Stimulated activated CD4-positive, alpha-beta T cell treated with anti-CD3 and anti-CD28 coated beads, Interleukin-1b, Interleukin-23, amount 100 ng/mL, for 1 hour (primary cell): ENCODE measurements at places on chromosomes 5 and 9.

- DNase-seq, result no peak
Measured at GRCh38 chr5:170316937-170317336, 19.4 kb upstream of the LCP2 start.

DNA sequence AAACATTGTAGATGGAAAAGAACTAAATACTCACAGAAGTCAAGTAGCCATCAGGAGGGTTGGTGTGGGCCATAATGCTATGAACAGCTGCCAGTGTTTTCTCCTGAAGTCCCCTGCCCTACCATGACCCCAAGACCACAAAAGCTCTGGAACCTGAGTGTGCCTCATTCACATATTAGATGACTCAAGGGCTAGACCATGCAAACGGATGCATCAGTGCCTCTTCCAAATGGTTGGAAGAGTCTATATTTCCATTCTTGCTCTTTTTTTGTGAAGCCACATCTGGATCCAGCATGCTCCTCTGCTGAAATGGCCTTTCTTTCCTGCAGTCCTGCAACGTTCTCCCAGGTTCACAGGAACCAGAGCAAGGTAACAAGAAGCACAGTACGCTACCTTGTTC is 136.6 kb upstream of the EPB41L4A start:
- DNase-seq, result no peak

DNA sequence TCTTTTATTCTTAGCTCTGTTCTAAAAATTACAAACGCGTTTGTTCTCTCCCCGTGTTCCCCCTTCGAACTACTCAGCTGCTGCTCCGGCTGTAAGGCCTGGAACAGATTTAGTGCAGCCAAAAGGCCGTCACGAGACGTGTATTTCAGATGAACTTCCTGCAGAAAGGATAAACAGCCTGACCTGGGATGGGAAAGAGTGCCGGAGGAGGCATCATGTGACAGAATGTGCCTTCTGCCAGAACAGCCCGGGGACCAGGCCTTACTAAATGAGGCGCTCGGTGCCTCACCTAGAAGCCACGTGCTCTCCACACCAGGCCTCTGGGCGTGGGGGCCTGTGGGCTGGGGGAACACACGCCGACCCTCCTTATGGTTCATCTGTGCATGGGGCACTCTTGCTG is 94.7 kb downstream of the PPARGC1B start:
- DNase-seq, result no peak

GRCh38 chr5:37557734-37558293 is 178.7 kb downstream of the WDR70 start:
- DNase-seq, result no peak

GRCh38 chr9:33159777-33160127 is 7.4 kb downstream of the B4GALT1 start:
- DNase-seq, result no peak

- DNase-seq, result no peak
Measured at GRCh38 chr5:2378108-2378507, 373.4 kb downstream of the IRX2 start.

DNA sequence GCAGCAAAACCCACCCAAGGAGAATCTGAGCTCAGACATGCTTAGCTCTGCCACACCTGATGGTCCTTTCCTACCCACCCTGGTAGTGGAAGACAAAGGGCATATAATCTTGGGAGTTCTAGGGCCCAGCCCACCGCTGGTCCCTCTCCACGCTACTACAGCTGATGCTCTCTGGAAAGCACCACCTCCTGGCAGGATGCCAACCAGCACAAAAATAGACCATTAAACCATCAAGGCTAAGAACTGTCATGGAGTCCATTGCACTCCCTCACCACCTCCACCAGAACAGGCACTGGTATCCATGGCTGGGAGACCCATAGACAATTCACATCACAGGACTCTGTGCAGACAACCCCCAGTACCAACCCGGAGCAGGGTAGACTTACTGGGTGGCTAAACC is 111.0 kb upstream of the IL7R start:
- DNase-seq, result no peak

GRCh38 chr5:176830995-176831423 is 20.6 kb downstream of the UNC5A start:
- DNase-seq, result no peak

- no peak for DNase-seq
Measured at GRCh38 chr5:22108545-22108944, 744.6 kb downstream of the CDH12 start.

GRCh38 chr5:26034813-26035212 is 1003.6 kb downstream of the CDH9 start:
- no peak for DNase-seq

- no peak for DNase-seq
Measured at GRCh38 chr5:158899211-158899610, 200.5 kb downstream of the EBF1 start.

- no peak for DNase-seq
Measured at GRCh38 chr5:122374110-122374509, 62.1 kb downstream of the SNCAIP start.

GRCh38 chr5:76736679-76737556 is 21.0 kb downstream of the F2R start:
- DNase-seq, result no peak

DNA sequence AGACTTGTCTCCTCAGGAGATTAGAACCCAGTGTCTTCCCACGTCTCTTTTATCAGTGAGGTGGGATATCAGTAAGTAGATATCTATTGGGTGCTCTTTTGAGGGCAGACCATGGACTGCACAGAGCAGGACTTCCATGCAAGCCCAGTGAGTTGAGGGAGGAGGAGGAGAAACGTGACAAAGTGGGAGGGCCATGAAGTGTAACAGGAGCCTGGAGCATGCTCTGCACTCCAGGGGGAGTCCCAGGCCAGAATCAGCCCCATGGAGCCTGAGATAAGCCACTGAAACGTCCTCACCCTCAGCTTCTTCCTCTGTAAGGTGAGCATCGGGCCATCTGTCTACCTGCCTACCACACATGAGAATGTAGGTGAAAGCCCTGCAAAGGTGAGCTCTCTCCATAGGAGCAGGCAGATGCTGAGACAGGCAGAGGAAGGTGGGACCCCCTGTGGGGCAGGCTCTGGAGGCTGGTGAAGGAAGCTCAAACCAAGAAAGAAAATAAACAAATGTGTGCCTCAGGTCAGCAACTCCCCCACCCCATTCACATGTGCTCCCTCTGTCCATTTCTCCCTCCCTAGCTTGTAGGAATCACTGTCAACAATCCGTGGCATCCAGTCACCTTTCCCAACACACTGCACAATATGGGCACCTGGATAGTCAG is 87.4 kb downstream of the NRG2 start:
- DNase-seq, result no peak

DNA sequence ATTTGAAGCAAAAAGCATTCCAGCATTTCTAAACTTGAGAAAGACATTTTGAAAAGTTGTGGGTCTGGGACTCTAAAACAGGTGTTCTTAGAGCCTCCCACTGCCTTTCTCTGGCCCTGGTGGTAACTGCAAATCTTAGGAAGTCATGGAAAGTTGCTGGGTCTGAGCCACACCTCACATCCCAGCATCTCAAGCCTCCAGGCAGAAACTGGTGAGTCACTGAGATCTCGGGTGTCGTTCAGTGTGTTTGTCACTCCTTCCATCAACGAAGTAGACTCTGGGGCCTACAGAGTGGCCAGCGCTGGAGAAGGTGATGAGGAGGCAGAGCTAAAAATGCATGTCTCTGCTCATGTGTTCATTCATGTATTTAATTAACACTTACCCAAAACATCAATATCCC is 59.6 kb upstream of the C5orf58 start:
- no peak for DNase-seq

DNA sequence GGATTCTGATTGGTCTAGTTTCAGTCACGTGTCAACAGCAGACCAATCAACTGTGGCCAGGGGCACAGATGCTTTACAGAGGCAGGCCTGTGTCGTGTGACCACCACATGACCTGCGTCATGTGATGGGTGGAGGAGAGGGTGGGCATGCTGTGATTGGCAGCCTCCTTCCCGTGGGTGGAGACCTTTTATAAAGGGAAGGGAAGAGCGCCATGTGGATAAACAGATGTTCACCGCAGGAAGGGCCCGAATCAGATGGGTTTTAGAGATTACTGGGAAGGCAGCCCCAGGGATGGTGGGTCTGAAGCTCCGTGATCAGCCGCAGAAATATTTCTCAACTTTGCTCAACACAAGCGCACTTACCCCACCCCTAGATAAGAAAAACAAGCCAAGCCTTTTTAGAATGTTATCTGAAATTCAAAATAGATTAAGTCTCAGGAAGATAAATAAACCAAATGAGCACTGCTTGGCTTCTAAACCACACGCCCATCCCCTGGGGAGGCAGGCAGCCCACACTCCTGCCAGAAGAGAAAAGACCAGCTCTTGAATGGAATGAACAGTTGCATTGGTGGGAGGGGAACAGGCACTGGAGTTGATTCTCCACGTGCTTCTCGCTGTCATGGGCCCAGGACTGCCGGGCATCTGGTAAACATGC is 43.6 kb downstream of the ROPN1L start:
- DNase-seq, result no peak

DNA sequence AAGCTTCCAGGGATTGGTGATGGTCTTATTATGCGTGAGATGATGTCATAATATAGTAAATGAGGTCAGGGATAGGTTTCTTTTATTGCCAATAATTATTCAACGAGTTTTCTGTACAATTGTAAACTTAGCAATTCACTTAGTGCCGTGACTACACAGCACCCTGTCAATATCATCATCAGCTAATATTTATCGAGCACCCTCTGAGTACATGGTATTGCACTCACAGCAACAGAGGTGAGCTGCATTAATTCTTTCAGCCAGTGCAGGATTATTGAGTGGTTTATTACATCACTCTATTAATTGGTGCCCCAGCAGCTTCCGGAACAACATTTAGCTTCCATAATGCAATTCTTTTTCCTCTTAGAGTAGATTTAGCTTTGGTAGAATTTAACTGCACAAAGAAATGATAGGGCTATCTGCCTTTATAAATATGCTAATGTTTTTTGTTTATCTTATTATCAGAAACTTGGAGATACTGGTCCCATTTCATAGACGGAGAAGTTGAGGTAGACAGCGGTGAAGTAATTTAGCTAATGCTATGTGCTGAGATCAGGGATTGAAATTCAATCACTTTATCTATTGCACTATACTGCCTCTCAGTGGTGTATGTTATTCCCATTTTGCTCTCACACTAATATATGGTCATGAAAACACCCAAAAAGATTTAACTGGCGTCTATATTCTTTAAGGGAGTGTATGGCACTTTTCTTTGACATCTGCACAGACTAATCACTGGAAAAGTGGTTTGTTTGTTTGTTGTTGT is 726.1 kb upstream of the WWC1 start:
- DNase-seq, result no peak

- no peak for DNase-seq
Measured at GRCh38 chr5:154285661-154286408, 95.3 kb downstream of the GALNT10 start.

DNA sequence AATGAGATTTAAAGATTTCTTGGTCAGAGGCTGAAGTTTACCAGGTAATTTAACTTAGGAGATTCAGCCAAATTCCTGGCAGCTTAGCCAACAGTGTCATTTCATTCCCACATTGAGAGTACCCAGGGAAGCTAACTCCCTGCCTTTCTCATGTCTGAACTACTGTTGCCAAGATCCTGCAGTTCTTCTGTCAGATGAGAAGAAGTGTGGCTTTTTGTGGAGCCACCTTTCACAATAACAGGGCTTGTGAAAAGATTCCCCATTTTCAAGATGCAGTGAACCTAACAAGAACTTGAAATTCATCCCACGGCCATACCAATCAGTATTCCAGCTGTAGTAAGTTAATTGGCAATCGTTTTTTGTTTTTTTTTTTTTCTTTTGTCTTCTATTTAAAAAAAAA is 176.4 kb downstream of the XRCC4 start:
- no peak for DNase-seq

DNA sequence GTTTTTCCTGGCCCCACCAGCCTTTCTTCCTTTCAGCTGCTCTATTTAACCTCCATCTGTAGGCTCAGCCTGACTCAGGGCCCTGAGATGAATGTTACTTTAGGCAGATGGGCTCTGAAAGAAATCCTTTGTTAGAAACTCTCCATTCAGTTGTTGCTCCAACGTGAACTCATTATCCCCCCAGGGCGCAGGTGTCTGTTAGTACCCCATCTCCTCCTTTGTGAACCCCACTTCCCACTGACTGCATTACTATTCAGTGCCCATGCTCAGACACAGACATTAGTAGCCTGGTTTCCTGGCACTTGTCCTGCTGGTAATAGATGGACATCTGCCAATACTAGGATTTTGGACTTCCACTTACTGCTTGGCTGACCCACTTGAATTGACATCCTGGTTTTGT is 1271.6 kb downstream of the PTPRD start:
- DNase-seq, result no peak

DNA sequence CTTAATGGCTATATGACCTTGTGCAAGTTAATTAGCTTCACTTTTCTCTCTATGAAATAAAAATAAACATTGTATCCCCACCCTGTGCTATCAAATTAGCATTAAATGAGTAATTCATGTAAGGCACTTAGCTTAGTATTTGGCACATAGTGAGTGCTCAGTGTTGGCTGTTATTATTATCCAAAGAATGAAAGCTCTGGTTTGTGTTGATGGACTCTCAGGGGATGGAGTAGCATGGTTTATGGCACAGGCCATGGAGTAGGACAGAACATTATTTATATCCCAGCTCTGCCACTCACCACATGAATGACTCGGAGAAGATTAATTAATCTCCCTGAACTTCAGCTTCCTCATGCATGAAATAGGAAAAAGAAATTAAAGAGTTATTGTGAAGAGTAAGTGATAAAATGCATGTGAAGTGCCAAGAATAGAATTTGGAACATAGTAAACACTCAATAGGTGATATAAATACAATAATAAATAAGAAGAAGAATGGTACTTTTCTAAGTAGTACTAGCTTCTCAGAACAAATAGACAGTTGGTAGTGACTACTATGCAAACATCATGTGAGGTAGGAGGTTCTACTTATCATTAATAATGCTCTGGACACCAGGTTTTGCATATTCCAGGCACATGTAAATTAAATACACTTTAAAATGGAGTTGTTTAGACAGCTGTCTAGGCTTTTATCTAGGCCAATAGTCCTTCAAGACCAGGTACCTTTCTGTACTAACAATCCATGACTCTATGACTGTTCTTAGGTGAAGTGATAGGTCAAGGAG is 146.4 kb downstream of the GRIA1 start:
- DNase-seq, result no peak

DNA sequence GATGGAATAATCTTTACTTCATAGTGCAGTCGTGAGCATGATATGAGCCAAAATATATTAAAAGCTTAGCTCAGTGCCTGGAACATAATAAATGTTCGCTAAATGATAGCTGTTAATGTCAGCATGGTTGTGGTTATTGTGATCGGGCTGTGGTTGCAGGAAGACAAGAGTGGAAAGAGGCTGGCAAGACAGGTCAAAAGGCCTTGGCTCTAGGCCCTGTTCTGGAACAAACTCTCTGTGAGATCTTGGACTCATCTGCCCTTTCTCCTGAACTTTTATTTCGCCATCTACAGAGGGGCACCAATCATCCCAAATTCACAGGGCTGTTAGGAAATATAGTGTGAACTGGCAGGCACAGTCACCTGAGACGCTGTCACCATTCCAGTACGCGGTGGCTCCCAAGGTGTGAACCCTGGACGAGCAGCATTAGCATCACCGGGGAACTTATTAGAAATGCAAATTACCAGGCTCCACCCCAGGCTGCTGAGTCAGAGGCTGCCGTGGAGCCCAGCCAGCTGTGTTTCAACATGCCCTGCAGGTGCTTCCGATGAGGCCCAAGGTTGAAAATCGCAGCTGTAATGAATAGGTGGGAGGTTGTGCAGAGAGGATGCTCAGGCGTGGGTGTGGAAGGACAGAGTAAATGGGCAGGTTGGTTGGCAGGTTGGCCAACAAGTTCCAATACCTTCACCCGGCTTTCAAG is 50.2 kb upstream of the SAP30L start:
- DNase-seq, result no peak

GRCh38 chr9:93132287-93132927 is 1.6 kb downstream of the NINJ1 start:
- DNase-seq, result no peak

GRCh38 chr5:53109056-53109442 is 508 bp downstream of the MOCS2 start:
- DNase-seq, result no peak
